SJSA1 (cell line): ENCODE measurements at places on chromosomes 5 and 9. TPM values are rescaled to one million over a fixed set of nuclear protein-coding genes. Genes with fewer than 3 reads are reported as not detected.

- DNase-seq = no peak
- no peaks in the 10 kb centered on the region for H3K36me3 ChIP-seq
- H3K27ac ChIP-seq = no peak overlapping the region
- no peak overlapping the region for H3K4me3 ChIP-seq
Measured at GRCh38 chr5:41648996-41649395, 138.6 kb upstream of the PLCXD3 start.

- no peaks in the 10 kb centered on the region for H3K4me1 ChIP-seq
- H3K27ac ChIP-seq = no peak overlapping the region
- H3K36me3 ChIP-seq = peaks cover 7% of the 10 kb centered on the region; the same call in 1 of the 2 replicates
- no peak for DNase-seq
- H3K27me3 ChIP-seq = no peaks in the 10 kb centered on the region
Measured at GRCh38 chr9:93659044-93659836, 82.9 kb downstream of the PHF2 start.

GRCh38 chr9:35859310-35859989 lies 10.8 kb downstream of the OR13J1 start:
- no peak for DNase-seq
- no peak overlapping the region for H3K27ac ChIP-seq
- no peak overlapping the region for H3K4me3 ChIP-seq
- H3K36me3 ChIP-seq = no peaks in the 10 kb centered on the region

- DNase-seq = no peak
- no peaks in the 10 kb centered on the region for H3K27me3 ChIP-seq
- H3K27ac ChIP-seq = no peak overlapping the region
- no peaks in the 10 kb centered on the region for H3K36me3 ChIP-seq
- H3K4me3 ChIP-seq = no peak overlapping the region
Measured at GRCh38 chr9:95605101-95605500, 88.3 kb upstream of the PTCH1 start.

GRCh38 chr9:132210472-132211145 lies 48.8 kb downstream of the NTNG2 start:
- H3K27me3 ChIP-seq = peaks cover 3% of the 10 kb centered on the region; the same call in 1 of the 2 replicates
- no peak overlapping the region for H3K27ac ChIP-seq
- no peak overlapping the region for H3K4me3 ChIP-seq
- no peaks in the 10 kb centered on the region for H3K36me3 ChIP-seq

TIMD4 gene
- total RNA-seq = not detected in 2 replicates

DOK3 gene
- 1.8 and 4.2 TPM in 2 replicates for total RNA-seq

STK32A gene
- 0.05 TPM in 1 of 2 replicates, not detected in the other for total RNA-seq
